ENCODE measurements at places on chromosomes 5 and 9.

- DNase-seq = no peak
Observed at GRCh38 chr5:61371474-61371873, 39.4 kb downstream of the ZSWIM6 start.

DNA sequence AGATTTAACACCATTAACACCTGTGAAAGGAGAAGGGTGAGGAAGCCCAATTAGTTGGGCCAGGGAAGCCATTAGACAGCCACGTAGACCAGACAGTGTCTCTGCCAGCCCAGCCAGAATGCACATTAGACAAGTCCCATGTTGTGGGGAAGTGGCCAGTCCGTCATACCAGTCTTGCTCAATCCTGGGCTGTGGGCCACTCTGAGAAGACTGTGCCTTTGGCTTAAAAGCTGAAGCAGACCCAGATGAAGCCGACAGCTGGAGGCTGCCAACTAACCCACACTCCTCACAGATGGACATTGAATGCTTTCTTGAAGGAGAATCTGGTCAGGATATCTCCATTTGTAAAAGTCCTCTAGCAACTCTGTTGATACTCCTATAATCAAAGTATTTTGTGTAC lies 128.5 kb downstream of the CHSY3 start:
- no peak for DNase-seq

GRCh38 chr5:29175774-29176173 lies 2017.7 kb upstream of the CDH6 start:
- no peak for DNase-seq

- no peak for DNase-seq
Observed at GRCh38 chr9:83533296-83533695, 4.9 kb downstream of the FRMD3 start.

- DNase-seq = no peak
Observed at GRCh38 chr5:124061068-124061430, 549.1 kb downstream of the CSNK1G3 start.

DNA sequence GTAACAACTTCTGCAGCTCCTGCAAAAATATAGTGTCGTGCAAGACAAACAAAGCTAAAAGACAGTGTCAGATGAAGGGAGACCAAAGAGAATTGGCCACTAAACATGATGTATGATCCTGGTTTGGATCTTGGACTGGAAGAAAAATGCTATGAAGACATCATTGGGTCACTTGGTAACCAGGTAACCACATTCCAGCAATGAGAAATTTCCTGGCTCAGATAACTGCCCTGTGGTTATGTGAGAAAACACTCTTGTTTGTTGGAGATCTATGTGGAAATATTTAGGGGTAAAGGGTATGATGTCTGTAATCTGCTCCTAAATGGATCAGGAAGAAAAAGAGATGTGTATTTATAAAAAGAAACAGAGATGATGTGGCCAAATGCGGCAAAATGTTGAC lies 45.5 kb upstream of the ANKRD33B start:
- no peak for DNase-seq

DNA sequence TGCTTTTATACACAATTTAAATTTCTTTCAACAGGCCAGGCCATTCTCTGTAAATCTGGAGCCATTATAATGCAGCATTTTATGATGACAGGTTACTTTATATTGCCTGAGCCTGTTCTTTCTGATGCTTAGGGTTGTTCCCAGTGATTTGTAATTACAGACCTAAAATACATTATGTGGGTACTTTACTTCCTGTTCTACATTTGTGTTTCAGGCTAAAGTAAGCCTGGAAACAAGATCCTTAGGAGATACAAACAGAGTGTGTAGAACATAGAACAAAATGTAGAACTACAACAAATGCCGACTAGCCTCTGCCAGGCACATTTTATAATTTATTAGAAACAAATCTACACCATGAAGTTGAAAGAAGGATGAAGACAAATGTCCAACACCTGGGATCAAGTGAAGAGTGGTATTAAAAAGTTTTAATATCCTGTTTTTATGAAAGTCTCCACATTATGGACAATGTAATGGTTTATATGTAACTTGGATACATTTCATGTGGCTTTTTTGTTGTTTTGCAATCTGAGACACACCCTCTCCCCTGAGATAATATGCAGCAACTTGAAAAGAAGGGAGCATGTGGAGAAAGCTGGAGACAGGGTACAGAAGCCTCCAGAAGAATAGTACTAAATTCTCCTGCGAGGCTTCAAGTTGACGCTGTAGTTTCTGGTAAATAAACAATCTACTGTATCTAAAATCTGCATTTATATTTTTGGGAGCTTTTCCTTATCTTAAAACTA lies 46.9 kb downstream of the VCAN start:
- no peak for DNase-seq

- peak; percentile 71 for DNase-seq
Observed at GRCh38 chr5:134647750-134648424, 698 bp upstream of the SEC24A start.

GRCh38 chr5:124889850-124890249 lies 143.4 kb upstream of the ZNF608 start:
- DNase-seq = no peak

DNA sequence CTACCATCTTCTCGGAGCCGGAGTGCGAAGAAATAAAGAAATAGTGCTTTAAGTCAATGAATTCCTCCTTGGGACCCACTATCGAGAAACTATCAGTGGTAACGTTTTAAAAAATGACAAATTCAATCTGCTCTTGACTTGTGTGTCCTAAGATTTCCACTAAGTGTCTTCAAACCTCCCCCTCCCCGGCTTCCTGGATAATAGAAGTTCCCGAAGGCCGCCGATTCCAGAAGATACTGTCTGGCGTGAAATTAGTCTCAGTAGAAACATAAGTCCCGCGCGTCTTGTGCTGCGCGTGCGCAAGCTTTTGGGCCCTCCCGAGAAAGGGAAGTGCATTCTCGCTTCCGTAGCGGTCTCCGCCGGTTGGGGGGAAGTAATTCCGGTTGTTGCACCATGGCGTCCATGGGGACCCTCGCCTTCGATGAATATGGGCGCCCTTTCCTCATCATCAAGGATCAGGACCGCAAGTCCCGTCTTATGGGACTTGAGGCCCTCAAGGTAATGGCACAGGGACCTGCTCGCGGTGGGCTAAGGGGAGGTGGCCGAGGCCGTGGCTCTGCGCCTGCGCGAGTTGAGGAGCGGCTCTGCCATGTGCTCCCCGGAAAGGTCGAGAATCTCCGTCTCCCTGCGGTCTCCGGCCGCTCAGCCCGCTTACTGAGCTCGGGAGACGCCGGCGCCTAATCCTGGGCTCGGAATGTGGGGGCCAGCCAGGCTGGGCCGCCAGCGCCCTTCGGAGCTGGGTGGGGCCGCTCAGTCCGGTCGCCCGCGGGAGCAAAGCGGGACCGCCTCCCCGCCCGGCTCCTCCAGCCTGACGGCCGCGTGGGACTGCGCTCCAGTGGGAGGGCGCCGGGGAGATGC lies at the start of gene CCT5:
Gene CCT5 (plus strand): TSS at position 333 of the 858 bp plus-strand sequence. CDS start 61 bp downstream, at position 394.
- DNase-seq = peak; percentile 88

DNA sequence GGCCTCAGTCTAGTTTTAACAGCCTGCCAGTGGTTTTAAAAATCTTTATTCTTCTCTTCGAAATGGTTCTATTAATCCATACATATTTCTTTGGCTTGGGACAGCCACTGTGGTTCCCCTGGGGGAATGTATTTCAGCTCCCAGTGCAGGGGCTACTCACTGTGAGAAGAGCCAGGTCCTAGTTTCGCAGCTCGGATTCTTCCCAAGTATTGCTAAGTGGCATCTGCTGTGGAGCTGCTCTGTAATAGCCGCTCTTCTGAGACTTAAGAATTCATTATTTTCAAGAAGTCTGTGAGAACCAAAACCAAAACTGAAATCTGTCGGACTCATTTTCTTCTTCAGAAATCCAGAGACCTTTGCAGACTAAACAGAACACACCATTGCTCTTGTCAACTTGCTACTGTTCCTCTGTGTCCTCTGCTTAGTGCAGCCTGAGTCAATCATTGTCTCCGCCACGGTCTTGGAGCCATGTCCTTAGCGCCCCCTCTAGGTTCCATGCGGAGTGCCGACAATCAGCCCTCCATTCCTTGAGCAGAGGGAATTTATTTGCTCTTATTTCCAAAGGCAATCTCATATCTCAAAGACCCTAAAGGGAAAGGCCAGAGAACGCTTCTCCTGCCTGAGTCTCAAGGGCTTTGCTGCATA lies 478.2 kb downstream of the SPATA31D1 start:
- no peak for DNase-seq

DNA sequence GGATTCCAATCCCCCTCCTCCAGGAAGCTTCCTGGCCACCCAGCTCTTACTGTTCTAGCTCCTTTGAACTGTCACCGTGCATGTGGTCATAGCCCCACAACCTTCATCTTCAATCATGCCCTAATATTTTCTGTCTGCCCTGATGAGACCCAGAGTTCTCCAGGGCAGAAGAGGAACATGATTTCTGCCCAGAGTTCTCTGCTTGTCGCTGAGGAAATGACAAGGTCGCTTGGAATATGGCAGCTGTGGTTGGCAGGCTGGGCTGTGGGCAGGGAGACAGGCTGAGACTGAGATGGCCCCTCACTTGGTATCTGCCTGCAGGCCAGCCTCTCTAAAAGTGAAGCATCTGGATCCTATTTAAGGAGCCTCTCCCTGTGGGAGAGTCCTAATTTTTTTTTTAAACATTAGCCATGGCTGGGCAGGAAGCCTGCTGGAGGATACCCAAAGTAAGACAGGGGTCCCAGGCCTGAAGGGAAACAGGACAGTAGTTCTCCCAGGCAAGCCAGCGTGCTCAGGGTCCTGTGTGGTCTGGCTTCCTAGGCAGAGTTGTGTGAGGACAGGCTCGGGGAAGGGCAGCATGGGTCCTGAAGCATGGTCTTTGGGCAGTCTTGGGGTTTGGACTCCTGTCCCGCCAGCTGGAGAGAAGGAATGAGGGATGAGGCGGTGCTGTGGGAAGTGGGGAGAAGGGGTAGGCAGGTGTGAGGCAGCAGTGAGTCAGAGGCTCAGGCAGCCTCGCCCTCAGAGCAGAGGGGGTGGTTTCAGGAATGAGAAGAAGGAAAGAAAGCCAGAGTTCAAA lies 242.1 kb downstream of the FSTL4 start:
- no peak for DNase-seq

DNA sequence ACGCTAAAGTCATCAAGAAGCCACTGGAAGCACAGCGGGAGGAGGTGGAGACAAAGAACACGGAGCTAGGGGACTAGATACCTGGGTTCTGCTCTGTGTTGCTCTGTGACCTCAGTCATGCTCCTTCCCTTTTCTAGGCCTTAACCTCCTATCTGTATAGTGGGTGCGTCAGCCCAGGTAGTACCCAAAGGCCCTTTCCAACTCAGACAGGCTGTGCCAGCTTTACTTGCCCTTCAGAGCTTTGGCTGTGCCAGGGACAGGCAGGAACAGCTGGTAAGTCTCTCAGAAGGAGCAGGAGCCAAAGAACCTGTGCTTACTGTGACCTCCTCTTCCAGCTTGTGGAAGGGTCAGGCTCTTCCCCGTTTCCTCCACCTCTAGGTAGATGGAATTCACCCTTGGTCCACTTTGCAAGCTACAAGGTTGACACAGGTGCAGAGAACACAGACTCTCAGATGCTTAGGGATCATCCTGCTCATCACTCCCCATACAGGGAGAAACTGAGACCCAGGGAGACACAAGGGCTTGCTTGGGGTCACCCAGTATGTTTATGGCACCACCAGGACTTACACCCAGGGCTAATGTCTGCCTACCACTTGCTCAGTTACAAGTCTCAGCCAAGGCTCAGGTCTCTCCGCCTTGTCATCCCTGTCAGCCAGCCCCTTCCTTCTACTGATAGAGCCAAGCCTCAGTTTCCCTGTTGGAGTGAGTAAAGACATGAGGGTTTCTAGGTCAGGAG lies 1.7 kb downstream of the CCDC69 start:
- no peak for DNase-seq

- no peak for DNase-seq
Observed at GRCh38 chr5:3126639-3127038, 375.2 kb upstream of the IRX2 start.

- DNase-seq = no peak
Observed at GRCh38 chr5:115702025-115702424, 76.2 kb upstream of the TMED7 start.

DNA sequence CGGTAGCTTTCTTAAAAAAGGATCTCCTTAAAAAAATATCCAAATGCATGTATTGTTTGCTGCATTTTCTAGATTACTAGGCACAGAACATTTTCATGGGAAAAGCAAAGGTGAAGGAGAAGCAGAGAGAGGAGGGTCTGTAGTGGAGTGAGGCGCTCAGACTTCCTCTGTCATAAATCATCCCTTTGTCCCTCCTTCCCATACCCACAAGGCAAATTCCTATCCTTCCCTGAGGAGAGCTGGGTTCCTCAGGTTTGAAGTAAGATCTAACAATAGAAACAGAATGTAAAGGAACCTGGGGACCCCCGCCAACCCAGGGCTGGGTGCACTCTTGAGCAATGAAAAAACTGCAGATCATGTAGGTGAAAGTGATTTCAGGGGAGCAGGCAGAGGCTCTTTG lies 149.2 kb upstream of the ANKH start:
- no peak for DNase-seq

GRCh38 chr5:19018822-19019221 lies 969.2 kb downstream of the CDH18 start:
- no peak for DNase-seq

DNA sequence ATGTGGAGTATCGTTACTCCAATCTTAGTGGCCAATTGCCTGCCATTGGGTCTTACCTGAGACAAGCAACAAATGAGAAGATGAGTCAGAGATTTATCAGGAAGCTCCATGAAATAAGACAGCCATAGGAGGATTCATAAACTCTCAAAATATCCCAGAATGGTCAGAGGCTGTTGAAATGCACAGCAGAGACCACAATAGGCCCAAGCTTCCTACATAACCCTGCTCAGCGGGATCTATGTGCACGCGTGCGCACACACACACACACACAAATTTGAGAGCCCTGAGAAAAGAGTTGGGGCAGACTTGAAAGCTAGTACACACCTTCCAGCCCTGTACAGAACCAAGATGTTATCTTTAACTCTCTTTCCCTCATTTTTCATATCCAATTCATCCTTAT lies 9.8 kb downstream of the UIMC1 start:
- no peak for DNase-seq

DNA sequence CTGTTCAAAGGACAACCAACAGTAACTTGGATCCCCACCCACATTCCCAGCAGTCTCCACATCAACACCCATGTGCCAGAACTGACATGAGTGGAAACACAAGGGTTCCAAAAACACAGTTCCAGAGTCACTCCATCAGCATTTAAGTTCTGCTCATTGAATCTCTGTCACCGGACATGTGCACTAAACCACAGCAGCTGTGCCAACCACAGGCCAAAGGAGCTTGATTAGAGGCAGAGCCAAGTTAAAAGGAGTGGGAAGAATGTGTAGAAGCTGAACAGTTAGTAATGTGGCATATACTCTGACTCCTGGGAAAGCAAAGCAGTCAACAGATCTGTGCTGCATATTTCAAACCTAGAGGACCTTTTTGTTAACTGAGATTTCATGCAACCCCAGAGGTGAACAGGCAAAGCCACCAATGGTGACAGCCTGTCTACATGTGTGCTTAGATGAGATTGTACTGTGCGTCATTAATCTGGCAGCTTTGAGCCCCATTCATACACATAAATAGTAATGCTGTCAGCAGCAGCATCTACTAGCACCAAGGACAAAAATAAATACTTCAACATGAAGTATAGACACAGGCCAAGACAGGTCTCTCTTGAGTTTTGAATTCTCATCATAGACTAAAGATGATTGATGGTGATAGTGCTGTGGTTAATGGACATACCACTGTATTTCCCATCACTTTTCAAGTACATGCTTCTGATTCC lies 16.4 kb upstream of the FST start:
- no peak for DNase-seq

Data from CD4-positive, alpha-beta T cell (primary cell).